ENCODE measurements at places on chromosomes 4 and X.

DNA sequence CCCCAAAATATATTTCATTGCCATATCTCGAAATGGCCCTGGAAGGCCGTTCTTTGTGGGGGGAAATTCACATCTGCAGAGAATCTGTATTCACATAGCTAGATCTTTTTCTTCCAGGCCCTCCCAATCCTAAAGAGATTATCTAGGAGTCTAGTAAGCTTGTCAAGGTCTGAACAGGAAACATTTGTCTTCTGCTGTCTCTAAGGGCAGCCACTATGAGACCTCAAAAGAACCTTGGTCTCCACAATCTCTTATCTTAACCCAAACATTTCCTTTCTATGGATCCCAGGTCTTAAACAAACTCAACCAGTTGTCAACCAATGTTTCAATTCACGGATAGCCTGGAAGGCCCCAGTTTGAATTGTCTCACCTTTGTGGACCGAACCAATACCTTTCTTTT is 45.0 kb downstream of the CRLF2 start:
- DNase-seq, result no peak

DNA sequence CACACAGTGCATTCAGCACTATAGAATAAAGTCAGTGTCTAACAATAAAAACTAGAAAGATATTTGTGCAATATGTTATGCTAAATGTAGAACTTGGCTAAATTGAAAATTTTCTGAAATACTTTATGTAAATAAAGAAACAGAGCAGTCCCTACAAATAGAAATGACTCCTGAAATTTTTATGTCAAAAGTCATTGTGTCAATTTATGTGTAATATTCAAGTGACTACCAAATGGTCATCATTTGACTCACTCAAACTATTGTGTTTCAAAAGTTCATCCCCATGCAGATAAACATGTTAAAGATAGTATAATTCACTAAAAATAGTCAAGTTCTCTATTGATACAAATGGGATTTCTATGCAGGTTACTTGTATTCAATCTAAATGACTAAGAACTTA is 17.9 kb downstream of the LRBA start:
- DNase-seq, result no peak

DNA sequence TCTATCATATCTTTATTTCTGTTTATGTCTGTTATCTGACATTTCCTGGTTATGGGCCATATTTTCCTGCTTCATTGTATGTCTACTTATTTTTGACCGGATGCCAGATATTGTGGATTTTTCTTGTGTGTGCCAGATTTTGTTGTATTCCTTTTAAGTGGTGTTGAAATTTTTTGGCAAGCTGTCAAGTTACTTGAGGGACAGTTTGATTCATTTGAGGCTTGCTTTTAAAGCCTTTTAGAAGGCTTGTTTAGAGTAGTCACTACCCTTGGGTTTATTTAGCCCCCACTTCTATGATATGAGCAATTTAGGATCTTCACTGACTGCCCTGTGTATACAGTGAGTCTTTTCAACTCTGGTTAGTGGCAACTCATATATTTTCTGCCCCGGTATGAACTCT is 29.2 kb upstream of the NPY2R start:
- no peak for DNase-seq

DNA sequence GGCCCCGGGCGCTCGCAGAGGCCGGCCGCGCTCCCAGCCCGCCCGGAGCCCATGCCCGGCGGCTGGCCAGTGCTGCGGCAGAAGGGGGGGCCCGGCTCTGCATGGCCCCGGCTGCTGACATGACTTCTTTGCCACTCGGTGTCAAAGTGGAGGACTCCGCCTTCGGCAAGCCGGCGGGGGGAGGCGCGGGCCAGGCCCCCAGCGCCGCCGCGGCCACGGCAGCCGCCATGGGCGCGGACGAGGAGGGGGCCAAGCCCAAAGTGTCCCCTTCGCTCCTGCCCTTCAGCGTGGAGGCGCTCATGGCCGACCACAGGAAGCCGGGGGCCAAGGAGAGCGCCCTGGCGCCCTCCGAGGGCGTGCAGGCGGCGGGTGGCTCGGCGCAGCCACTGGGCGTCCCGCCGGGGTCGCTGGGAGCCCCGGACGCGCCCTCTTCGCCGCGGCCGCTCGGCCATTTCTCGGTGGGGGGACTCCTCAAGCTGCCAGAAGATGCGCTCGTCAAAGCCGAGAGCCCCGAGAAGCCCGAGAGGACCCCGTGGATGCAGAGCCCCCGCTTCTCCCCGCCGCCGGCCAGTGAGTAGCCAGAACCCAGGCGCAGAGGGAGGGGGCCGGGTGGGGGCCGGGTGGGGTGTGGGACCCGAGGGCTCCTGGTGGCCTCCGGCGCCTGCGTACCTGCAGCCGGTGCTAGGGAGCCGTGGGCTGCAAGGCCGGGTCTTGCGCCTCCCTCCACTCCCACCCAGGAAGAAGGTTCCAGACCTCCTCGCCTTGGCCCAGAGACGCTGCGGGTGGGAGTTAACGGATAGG is 534 bp downstream of the MSX1 start:
- DNase-seq, result no peak

DNA sequence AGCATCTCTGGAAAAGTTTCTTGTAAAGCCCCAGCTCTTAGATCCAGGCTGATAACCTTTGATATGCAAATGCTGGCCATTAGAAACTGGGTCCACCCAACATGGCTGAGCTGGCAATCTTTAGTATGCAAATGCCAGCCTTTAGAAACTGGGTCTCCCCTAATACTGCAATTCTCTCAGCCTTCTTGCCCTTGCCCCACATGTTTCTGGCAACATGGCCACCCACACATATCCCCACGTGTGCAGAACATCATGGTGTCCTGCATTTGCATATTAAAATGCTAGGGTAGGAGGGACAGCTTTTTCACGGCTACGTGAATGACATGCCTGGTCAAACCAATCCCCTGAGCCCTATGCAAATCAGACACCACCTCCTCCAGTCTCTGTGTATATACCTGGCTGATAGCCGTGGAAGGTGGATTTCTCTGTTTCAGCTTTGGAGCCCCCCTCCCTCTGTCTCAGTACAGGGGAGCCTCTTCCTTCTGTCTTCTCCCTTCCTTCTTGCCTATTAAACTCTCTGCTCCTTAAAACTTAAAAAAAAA is 344.0 kb upstream of the NWD2 start:
- no peak for DNase-seq

DNA sequence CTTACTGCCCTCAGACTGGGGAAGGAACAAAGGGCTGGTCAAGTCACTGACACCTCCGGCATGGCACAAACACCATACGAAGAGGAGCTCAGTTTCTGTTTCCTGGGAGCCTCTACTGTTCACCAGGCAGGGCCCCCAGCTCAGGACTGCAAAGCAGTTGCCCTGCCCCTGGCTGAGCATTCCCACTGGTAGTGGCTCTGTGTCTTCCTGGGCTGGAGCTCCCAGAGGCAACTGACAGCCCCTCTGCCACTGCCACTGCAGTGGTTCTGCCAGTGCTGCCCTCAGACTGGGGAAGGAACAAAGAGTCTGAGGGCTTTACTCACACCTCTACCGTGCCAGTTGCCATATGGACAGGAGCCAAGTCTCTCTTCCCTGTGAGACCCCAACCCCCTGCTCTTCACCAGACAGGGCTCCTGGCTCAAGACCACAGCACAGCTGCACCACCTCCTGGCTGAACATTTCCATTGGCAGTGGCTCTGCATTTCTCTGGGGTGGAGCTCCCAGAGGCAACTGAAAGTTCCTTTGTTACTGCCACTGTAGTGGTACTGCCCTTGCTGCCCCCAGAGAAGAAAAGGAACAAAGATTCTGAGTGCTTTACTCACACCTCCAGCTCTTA is 67.9 kb downstream of the SMARCA5 start:
- no peak for DNase-seq
